ENCODE measurements at places on chromosomes 13 and 19.

DNA sequence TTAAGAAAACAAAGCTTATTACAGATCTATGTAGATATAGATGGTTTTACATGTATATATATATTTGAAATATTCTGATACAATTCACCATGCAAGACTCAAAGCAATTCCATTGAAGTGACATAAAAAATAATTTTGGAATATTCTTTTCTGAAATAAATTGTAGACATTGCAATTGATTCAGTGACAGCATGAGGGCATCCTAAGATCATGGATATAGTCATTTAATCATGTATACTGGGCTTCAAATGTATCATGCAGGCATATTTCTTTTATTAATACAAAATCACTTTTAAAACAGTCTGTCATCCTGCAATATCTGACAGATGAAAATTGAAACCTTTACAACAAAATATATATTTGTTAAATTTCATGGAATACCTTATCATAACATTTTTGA, 286.7 kb upstream of the SLITRK6 start:
- no peak for DNase-seq

GRCh38 chr19:3370214-3370720, 3.9 kb downstream of the NFIC start:
- no peak for DNase-seq

DNA sequence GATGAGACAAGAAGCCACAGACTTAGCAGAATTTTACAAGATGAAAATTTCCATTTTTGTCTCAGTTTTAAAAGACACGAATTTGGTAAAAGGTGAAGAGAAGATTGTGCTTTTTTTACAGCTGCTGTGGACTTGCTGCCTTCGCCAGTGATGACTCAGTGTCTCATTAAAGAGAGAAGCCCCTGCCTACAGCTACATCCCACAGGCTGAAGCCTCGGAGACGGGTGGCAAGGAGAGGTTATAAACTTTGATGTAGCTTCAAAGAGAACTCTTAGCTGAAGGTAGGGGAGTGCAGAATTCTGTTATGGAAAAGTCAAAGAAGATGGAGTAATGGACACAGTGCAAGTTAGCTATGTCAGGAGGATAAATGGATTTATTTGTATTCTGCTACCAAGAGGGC, 683.4 kb upstream of the ARGLU1 start:
- DNase-seq, result no peak

DNA sequence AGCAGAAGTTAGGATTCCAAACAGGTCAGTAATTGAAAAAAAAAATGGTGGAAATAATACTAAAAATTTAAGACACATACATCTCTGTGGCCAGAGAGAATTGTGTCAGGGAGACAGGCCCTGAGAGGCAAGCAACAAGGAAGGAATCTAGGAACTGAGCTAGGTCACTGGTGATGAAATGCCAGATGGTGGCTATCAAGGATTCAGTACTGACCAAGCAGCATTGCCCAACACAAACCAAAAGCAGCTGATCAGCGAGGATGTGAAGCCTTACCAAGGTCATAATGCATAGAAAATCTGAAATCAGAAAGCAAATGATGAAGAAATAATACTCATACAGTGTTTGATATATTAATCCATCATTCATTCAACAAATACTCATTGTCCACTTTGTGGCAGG, 905.0 kb downstream of the GPC5 start:
- DNase-seq, result no peak

Measured in AG09309 (cell line).